ENCODE measurements at places on chromosomes 4 and X.

DNA sequence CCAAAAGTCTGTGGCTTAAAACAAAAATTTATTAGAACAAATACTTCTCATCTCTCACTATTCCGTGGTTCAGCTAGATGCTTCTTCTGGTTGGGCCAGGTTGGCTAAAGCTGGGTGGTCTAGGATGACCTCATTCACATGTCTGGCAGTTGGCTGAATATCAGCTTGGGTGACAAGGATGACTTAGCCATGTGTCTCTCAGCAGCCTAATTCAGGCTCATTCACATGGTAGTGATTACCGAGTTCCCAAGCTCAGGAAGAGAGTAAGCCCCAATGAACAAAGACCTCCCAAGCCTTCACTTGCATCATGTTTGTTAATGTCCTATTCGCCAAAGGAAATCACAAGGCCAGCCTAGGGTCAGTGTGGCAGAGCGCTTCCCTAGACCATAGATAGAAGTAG, 119.4 kb downstream of the FANCB start:
- no peak for DNase-seq

DNA sequence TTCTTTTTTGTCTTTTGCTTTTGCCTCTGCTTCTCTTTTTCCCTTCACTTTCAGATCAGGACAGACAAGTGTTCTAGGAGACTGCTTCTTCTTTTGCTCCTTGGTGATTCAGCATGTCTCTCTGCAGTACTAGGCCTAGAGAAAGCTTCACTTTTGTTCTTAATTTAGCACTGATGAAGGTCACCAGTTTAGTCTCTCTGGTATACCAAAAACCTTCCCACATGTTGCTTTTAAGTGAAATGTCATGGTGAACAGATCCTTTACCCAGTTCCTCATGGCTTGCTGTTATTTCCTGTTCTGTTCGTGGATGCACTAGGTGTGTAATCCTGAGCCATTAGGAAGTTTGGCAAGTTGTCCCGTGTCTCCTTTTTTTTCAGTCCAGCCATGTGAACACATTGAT, 53.3 kb downstream of the NBDY start:
- peak; percentile 61 for DNase-seq

DNA sequence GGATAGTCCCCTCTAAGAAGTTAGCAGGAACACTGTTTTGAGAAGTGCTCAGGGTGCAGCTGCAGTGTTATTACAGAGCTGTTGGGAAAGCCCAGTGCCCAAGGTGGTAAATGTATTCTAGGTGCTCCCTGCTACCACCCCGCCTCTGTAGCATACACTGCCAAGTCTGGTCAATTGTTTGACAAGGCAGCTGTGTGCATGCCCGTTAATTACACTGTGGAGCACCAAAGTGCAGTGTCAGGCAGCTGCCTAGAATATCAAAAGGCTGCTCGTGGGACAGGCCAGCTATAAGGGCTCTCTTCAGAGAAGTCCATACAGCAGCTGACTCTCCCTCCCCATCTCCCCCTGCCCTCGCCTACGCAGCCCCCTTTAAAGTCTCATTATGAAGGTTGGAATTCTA, 99.9 kb upstream of the KLHL13 start:
- DNase-seq = no peak

DNA sequence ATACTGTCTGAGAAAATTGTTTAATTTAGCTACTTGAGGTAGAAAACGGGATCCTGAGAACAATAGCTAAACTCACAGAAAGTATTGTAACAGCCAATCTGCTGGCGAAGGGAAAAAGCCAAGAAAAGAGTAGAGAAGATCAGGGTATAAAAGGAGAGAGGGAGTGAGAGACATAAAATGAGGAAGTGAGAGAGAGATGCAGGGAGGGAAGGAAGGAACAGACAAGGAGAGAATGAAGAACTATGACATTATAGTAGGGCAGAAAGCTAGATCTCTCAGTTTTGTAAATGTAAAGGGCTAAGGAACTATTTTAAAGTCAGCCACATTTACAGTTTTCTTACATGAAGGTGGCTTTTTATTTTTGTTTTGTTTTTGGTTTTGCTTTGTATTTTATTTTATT, 1.6 kb upstream of the GIMD1 start:
- no peak for DNase-seq

DNA sequence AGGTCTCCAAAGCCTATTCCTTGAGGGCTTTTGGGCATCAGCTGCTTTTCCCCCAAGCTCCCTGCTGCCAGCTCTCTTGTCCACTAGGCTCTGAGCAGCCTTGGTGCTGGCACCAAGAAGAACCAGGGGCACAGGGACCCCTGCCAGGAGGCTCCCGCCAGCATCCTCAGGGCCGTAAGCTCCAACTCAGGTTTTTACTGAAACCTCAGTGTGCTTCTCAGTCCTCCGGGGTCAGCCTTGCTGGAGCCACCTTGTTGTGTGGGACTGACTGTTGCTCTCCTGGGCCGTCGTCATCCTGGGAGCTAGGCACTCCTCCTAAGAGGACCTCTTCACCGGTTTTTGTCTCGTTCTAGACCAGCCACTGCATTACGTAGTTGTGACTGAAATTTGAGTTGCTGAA, 38.9 kb downstream of the NOP14 start:
- no peak for DNase-seq

DNA sequence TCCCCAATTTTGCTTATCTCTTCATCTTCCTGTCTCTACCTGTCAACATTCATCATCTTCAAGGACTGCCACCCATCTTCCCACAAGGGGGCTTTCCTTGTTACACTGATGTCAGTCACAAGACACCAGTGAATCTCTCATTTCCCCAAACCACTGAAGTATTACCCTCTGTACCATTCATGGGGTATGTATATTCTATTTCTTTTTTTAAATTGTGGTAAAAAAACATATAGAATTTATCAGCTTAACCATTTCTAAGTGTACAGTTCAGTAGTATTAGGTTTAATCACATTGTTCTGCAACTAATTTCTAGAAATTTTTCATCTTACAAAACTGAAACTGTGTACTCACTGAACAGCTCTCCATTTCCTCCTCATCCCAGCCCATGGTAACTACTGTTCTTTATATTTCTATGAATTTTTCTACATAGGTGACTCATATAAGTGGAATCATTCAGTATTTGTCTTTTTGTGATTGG, 98.6 kb downstream of the LARP7 start:
- DNase-seq = no peak

DNA sequence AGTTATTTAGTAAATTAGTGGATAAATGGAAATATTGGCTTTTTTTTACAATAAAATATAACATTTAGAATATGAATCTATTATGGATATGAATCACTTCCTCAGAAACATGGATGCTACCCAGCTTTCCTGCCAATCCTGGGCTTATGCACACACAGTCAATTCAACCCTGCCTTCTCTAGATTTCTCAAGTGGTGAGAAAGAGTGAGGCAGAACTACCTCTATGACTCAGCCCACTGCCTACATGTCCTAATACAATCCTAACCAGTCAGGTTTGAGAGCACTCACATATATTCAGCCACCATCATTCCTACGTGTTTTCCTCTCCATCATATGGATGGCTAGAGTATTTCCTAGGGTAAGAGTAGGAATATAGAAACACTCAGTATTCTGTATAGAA, 91.1 kb upstream of the ANKRD50 start:
- DNase-seq = no peak

GRCh38 chr4:137748616-137749015, 216.3 kb upstream of the PCDH18 start:
- no peak for DNase-seq

DNA sequence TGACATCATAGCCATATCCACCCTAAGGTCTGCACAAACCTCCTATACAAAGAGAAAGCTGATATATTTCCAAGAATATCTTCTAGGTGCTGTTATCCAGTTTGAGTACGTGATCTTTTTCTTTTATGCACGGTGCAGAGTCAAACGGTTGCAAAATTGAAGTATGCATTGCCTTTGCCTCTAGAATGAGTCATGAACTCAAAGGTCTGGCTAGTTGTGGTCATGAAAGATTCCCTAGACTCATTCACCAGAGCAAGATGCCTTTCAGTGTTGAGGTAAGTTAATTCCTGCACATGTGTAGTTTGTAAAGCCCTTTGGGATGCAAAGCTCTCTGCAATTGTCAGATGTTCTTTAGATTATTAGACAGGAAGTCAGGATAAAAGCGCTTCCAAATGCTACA, 704.4 kb downstream of the PCDH19 start:
- DNase-seq = no peak

GRCh38 chr4:113955948-113956347, 23.5 kb downstream of the ARSJ start:
- DNase-seq = peak; percentile 6

GRCh38 chr4:40845154-40845835, 95.5 kb downstream of the NSUN7 start:
- no peak for DNase-seq

GRCh38 chrX:63784902-63785707, at the start of gene ARHGEF9:
TSS of gene ARHGEF9 (minus strand) at chrX:63785214. CDS start at chrX:63785145, 69 bp downstream.
- no peak for DNase-seq

GRCh38 chr4:66577922-66578321, 907.6 kb upstream of the EPHA5 start:
- no peak for DNase-seq

DNA sequence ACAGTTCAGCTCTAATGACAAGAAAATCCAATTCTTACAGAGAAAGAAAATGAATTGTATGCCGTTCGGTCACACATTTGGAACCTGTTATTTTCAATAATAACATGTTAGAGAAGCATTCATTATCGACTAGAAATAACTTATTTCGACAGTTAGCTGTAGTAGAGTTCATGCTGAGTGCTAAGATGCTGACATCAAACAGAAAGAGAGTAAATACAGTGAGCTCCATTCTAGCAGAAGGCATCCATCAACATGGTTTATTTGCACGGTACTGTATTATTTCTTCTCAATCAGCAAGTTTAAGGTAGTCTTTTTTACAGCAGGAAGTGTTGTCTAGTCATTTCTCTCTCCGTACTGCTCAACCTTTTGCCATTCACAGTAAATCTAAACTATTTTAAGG, 732.1 kb downstream of the STIM2 start:
- DNase-seq = no peak

DNA sequence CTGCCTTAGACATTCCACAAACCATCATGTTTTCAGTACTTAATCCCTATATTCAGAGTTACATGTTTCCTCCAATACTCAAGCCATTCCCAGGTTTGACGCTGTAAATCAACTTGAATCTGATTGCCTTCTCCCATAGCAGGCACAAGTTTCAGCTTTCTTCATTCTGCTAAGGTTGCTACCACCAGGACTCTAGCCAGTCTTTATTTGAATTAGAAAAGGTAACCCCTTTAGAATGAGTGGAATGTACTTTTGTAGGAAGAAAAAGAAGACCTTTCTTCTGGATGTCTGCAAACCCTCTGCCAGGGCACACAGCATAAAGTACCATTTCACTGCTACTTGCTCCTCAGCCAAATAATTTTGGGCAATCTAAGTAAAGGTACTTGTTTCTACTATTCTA, 10.7 kb upstream of the RBMXL3 start:
- no peak for DNase-seq

DNA sequence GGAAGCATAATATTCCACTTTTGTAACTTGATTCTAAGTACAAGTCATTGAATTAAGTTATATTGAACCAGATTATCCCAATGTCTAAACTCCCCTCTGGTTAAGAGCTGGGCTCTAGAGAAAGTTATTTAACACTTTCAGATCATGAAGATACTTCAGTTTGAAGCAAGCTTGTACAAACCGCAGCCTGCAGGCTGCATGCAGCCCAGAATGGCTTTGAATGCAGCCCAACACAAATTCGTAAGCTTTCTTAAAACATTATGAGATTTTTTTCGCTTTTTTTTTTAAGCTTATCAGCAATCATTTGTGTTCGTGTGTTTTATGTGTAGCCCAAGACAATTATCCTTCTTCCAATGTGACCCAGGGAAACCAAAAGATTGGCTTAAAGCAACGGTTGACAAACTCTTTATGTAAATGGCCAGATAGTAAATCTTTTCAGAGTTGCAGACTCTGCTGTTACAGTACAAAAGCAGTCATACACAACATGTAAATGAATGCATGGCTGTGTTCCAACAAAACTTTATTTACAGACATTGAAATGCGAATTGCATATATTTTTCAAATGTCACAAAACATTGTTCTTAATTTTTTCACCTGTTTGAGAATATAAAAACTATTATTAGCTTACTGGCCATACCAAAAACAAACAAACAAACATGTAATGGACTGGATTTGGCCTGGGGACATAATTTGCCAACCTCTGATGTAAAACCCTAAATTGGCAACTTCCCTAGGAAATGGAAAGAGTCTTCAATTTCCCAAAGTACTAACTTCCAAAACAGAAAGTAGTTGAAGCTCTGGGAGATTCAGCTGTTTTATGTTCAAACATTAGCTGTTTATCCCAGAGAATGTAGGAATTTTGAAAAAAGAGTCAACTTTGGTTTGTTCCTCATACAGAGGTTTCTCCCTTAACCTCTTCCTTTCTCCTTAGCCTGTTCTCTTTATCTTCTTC, 201.1 kb upstream of the MBNL3 start:
- DNase-seq = no peak

- DNase-seq = no peak
These were observed 69.2 kb downstream of the STK32B start for GRCh38 chr4:5120468-5120867.

- DNase-seq = no peak
These were observed 137.4 kb downstream of the SLC4A4 start for GRCh38 chr4:71476240-71476639.

DNA sequence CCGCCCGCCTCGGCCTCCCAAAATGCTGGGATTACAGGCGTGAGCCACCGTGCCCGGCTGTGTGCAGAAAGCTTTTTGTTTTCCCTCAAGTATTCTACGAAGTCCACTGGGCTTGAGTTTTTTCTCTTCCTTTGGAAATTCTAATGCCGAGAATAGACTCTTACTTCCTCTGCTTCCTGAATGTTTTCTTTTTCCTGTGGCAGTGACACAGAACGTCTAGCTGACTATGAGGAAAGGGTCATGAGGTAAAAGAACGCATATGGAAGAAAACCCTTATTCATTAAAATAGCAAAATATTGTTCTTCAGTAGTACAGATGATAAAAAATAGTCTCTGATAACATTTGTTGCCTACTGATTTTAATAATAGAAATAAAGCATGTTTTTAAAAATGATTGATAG, 4.9 kb upstream of the SLC25A4 start:
- no peak for DNase-seq

DNA sequence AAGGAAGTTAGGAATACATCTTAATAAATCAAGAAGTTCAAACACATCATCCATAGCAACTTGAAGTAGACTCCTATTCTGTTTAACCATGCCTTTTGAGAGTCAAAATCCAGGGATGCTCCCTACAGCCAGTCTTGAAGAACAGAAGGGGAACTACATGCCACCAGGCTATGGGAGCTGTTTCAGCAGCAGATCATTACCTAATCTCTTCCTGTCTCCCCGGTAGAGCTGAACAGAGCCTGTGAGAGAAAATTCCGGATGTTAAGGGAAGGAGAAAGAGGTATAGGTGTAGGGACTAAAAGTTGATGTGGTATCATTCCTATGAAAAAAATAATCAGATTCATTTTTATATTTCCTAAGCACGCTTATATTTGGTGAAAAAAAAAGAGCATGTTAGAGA, 352.2 kb downstream of the SPRY1 start:
- DNase-seq = no peak

- DNase-seq = peak; percentile 63
These were observed 27.5 kb upstream of the PDGFC start for GRCh38 chr4:156999175-156999517.

GRCh38 chr4:7678318-7678852, 243.7 kb upstream of the PSAPL1 start:
- no peak for DNase-seq

Data from suppressor macrophage treated with lipopolysaccharide for 4 hours (primary cell).